NCI-H187 treated with DMSO at 0.1 percent for 48 hours (cell line): ENCODE measurements at places on chromosomes 2 and 18.
A peak's percentile ranks its signal among the peaks of the same experiment; 100 is the strongest.

DNA sequence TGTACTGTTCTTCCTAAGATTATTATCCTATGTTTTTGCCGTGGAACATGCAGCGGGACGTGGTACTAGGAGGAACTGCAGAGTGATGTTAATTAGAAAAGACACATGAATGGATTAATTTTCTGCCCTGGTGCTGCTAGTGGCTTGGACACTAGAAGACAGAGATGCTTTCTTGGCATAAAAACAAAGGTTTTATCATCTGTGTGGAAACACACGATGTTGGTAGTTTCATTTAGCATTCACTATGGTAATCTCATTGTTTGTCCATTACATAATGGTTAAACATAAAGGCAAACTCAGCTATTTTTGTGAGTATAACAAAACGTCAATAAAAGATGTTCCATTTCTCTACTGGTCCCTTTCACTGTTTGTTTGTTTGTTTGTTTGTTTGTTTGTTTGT is 22.8 kb downstream of the COL6A3 start:
- DNase-seq: no peak

DNA sequence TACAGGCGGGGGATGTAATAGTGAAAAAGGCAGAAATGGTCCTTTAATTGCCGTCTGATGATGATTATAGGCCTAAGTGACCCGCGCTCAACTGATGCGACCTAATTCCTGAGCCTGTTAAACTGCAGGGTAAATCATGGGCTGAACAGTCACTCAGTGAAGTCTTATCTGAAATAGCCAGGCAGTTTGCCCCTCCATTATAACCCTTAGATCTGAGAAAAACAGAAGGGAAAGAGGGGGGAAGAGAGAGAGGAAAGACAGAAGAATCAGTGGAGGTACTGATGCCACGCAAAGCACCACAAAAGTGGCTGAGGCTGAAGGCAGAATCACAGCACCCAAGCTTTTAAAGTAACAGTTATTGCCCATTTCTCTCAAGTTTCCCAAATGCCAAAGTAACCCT is 73.1 kb upstream of the DNMT3A start:
- DNase-seq: no peak

DNA sequence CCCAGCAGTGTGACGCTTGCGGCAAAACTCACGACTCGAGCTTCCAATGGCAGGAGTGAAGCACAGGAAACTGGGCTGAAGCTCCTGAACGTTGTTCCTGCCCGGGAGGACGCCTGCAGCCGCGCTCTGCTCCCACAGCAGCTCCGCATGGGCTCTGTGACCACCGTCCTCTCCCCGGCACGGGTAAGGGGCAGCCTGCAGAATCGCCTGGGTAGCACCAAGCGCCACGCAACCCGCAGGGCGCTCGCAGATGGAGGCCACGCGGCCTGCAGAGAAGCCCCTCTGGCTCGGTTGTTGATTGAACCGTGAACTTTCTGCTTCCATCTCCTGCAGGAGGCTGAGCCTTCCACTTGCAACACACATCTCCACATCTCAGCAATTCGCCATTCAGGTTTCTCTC is 63.3 kb upstream of the ZNF236 start:
- no peak for DNase-seq

DNA sequence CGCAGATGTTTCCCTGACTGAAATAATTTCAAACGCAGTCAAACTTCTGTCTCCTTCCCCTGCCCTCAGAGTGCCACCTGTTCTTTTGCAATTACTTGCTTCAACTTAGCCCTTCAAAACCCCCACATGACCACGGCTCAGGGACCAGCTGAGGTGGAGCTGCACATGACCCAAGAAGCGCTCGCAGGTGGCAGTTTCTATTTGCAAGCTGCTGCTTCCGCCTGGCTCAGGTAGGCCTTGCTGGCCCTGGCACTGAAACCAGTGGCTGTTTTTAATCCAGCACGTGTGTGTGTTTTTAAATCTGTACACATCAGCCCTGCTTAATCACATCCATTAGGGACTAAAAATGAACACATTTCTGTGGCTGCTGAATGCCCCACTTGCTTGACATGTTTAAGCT is 95.3 kb downstream of the CCDC93 start:
- DNase-seq: no peak

DNA sequence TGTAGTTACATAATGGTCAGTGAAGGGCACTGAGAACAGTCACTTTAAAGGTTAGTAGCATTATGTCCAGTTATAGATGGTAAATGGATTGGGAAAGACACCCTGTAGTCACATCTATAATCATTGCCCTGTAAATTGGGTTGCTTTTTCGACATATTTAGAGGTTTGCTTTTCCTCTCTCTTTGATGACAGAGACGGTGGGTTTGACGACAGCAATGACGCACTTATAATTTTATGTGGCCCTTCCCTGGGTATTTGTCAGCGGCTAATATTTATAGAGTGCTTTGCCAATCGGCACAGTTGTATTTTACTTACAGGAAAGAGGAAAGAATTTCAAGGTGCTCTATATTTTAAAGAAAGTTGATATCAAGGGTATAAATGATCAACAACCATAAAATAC is 2.8 kb downstream of the CPS1 start:
- DNase-seq: no peak

DNA sequence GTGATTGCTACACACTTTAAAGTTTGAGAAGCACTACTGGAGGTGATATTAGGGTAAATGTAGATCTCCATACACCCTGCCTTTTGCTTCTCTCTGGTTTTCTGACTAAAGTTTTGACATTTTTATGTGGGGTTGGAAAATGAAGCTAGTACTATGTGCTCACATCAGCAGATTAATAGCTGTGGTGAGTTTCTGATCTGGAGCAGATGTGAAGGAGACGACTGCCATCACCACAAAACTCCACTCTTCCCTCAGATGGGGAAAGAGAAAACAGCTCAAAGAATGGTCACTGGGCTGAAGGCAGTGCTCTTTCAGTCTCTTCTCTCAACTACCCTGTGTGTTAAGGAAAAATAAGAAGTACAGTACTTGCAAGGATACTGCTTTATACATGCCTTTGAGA is 37.2 kb downstream of the PLEKHA3 start:
- DNase-seq: no peak

DNA sequence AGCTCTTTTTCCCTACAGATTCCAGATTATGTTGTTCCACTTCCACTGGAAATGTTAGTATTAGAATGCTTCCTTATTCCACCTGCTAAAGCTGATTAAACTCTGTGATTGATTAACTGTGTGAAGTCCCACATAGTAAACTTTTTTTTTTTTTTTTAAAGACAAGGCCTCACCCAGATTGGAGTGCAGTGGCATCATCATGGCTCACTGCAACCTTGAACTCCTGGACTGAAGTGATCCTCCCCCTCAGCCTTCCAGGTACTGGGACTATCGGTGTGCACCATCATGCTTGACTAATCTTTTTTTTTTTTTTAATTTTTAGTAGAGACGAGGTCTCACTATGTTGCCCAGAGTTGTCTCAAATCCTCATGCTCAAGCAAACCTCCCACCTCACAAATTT is 108.5 kb upstream of the RBMS1 start:
- no peak for DNase-seq

DNA sequence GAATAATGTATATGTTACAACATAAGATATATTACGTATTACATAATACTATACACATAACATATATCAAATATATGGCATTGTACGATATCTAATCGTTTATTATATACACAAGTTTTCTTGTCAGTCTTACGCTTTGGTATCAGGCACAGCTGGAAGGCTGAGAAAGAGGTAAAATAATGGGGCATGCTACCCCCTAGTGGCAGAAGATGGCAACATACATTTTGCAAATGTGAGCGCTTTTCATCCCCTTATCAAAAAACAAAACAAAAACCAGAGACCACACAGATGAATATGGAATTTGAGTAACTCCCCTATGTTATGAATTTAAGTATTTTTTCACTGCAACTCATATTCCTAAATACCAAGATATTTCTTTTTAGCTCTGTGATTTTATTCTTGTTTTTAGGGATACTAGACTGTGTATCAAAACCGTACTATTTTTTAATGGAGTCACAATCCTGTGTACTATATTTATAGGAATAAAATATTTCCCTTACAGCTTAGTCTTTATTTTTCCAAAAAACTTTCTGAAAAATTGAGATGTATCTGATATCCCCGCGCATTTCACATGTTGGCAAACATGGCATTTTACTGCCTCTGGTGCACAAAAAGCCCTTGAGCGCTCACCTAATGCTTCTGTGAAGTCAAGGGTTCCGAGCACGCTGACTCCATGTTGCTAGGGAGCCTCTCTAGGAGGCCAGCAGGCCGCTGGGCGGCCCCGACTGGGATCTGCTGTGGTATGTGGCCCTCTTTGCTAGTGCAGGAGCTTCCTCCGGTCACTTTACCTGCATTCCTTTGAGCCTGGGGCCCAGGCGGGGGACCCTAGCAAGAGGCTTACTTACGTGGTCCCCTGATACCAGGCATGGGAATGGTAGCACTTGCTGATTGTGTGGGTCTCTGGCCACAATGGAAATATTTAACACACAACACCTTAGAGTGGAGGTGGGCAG is 62.5 kb downstream of the SLC4A3 start:
- DNase-seq: no peak

DNA sequence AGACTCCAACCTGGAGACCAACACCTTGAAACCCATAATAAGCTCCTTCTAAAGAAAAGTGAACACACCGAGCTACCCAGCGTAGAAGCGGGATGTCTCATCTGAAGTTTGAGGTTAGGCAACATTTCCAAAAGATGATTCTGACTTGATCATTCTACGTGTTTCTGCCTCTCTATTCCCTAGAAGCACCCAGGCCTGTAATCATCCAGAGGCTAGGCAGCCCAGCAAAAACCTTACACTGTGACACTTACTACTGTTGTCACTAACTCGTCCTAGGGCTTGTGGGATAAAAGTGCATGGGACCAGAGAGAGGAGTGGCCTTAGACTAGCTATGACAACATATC is 1.4 kb downstream of the ZBTB14 start:
- no peak for DNase-seq

DNA sequence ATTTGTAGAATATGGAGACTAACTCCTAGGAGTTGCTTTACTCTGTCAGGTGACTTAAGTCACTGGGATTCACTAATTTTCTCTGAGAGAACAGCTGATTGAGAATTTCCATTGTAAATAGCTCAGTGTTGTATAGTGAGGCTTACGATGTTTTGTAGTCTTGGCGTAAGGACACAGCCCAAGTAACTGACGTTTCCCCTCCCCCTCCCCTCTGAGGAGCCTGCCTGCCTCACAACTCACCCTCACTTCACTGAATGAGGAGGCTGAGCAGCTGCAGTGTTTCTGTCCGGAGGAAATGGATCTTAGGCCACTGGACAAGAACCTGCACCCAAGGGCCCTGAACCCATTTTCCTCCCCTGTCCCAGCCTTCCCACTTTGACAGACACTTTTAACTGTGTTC is 264.6 kb downstream of the PHLPP1 start:
- DNase-seq: no peak

GRCh38 chr2:58866040-58866439 is 624.9 kb upstream of the FANCL start:
- DNase-seq: peak; percentile 71

GRCh38 chr2:42829671-42830440 is 37.5 kb upstream of the HAAO start:
- DNase-seq: no peak

- DNase-seq: no peak
Observed at GRCh38 chr18:78893281-78894032, 86.2 kb upstream of the SALL3 start.

GRCh38 chr2:14633461-14634181 is 1.1 kb downstream of the LRATD1 start:
- no peak for DNase-seq

- DNase-seq: no peak
Observed at GRCh38 chr2:175690113-175690837, 311.8 kb downstream of the LNPK start.

DNA sequence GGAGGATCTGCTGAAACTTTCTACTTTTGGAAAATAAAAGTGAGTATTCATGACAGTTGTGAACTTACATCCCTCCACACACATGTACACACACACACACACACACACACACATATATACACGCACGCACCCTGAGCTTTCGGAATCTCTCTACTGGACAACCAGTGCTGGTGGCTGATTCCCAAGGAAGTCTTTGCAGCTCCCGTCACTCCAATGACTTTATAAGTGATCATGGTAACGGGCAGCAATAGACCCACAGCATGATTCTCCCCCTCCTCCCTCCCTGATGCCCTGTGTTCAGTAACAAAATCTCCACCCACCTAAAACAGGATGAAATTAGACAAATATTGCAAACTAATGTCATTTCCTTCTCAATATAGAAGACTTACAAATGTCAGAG is 364.9 kb downstream of the IRS1 start:
- no peak for DNase-seq

DNA sequence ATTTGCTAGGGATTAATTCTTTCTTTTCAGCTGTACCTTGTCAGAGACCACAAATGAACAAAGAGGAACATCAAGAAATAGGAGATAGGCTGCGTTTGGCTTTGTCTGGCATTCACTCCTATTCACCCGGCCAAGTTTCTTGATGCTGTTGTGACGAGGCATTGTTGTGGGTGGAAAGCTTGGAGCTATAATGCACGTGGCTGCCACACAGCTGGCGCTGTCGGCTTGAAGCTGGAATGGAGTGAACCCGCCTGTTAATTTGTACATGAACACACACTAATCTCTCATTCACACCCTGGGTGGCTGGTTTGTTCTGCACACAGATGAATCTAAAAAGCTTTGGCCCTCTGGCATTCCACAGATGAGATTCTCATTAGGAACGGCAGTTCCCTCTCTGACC is 274.9 kb upstream of the GYPC start:
- DNase-seq: no peak

DNA sequence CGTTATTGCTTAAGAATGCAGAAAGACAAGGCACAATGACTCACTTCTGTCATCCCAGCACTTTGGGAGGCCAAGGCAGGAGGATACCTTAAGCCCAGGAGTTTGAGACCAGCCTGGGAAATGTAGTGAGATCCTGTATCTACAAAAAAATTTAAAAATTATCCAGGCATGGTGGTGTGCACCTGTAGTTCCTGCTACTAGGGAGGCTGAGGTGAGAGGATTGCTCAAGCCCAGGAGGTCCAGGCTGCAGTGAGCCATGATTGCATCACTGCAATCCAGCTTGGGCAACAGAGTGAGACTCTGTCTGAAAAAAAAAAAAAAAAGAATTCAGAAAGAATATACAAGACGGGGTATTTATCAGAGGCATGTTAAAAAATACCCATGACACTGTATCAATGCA is 182.0 kb upstream of the SPOPL start:
- DNase-seq: no peak

GRCh38 chr2:232375164-232375563 is 3.4 kb upstream of the ALPP start:
- DNase-seq: no peak

- DNase-seq: no peak
Observed at GRCh38 chr2:235287375-235287733, 206.5 kb upstream of the AGAP1 start.

DNA sequence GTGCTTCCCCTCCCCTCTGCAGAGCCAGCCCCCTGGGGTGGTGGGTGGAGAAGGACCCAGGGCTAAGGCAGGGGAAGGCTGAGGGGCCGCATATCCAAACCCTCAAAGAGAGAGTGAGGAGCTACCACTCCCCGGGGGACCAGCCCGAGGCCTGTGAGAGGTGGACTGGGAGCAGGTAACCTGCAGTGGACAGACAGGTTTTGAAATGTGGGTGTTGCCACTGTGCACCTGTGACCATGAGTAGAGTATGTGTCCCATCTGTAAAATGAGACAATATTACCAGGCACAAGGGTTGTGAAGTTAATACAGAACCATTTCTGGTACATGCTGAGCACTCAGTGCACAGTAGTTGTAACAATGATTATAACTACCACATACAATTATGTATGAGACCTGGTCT is 51.2 kb upstream of the POMC start:
- DNase-seq: no peak
